Inflammatory macrophage treated with lipopolysaccharide for 4 hours (primary cell): ENCODE measurements at places on chromosomes 11 and 22.

DNA sequence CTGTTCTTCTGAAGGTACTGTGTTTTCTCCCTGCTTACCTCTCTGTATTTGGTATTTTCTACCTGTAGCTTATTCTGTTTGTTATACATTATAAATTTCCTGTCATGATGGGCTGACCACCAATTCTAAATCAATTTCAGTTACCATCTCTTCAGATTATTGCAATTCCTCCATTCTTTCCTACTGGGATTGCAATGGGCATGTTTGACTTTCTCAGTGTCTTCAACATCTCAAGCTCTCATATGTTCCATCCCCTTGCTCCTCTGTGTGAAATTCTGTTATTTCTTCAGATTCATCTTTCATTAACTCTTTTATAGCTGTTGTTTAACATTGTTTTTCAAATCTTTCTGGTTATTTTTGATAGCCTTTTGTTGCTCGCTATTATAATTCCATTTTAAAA is 15.5 kb upstream of the C22orf39 start:
- no peak for DNase-seq

- DNase-seq: no peak
Observed at GRCh38 chr22:46579751-46580449, 40.3 kb upstream of the GRAMD4 start.

GRCh38 chr22:41987276-41987675 is 11.3 kb upstream of the WBP2NL start:
- no peak for DNase-seq

DNA sequence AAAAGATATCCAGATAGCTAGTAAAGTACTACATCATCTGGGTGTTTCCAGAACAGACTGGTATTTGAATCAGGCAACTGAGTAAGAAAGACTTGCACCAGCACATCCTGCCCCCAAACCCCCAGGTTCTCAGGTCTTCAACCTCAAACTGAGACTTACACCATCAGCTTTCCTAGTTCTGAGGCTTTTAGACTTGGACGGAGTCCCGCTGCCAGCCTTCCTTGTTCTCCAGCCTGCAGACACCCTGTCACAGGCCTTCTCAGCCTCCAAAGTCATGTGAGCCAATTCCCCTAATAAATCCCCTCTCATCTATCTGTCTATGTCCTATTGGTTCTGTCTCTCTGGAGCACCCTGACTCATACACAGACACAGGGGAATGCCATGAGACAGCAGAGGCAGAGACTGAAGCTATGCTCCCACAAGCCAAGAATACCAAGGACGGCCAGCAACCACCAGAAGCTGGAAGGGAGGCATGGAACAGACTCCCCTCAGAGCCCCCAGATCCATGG is 10.9 kb downstream of the SMCO4 start:
- no peak for DNase-seq

DNA sequence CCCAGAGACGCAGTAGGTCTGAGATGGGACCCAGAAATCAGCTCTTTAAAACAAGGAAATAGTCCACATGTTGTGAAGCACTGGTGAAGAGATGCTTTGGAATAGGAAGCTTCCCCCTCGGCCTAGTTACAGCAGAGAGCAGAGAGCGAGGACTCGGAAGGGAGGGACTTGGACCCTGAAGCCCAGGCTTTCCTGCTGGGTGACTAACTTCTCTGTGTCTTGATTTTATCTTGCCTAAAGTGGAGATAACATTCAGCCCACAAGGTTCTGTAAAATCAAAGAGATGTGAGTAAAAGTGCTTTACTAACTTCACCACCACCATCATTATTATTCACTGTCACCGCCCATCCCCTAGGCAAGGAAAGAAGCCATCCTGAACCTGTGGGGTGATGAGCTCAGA is 58.4 kb downstream of the THAP12 start:
- no peak for DNase-seq

- no peak for DNase-seq
Observed at GRCh38 chr11:21415606-21416005, 746.2 kb downstream of the NELL1 start.

- no peak for DNase-seq
Observed at GRCh38 chr11:87394924-87395323, 357.2 kb downstream of the TMEM135 start.

GRCh38 chr11:120577624-120578363 is 66.2 kb downstream of the GRIK4 start:
- DNase-seq: no peak

DNA sequence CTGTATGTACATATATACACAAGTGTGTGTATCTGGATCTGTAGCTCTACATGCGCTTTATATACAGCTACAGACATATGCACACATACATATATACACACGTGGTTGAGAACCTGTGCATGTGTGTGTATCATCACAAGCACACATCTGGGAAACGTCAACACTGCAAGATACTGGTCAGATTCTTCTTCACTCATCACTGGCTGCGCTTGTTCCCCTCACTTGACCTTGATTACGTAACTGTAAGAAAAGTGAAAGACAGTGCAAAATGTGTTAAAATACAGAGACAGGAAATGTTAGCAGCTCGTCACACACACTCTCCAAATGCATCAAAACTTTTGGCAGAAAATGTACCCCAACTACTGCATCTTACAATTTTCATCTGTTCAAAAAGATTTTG is 51.9 kb upstream of the MN1 start:
- peak; percentile 55 for DNase-seq

DNA sequence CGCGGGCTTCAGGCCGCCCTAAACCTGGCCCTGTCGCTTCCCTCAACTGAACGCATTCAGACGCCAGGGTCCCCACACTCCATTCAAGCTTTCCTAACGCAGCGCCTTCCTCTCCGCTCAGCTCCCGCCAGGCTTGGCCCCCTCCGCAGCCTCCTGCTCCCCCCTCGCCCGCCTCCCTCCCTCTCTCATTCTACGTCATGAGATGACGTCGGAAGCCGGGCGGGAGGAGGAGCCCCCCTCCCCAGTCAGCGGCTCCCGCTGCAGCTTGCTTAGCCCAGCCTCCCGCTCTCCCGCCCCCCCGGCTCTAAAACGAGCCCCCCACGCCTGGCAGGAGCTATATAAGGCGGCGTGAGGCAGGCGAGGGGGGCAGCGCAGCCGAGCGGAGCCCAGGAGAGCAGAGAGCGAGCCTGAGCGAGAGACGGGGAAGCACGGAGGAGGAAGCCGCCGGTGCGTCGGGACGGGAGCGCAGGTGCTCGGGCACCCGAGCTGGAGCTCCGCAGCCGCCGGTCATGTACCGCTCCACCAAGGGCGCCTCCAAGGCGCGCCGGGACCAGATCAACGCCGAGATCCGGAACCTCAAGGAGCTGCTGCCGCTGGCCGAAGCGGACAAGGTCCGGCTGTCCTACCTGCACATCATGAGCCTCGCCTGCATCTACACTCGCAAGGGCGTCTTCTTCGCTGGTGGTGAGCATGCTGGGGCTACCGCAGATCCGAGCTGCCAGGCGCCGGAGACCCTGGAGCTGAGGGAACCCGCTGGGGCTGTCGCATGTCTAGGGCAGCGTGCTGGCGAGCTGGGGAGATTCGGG is at the start of gene NPAS4:
Gene NPAS4, plus strand, starts transcription at position 365 of the 806 bp plus-strand sequence. Its CDS starts 145 bp downstream, at position 510.
- no peak for DNase-seq

GRCh38 chr11:12914400-12914912 is 94.7 kb upstream of the RASSF10 start:
- DNase-seq: no peak

DNA sequence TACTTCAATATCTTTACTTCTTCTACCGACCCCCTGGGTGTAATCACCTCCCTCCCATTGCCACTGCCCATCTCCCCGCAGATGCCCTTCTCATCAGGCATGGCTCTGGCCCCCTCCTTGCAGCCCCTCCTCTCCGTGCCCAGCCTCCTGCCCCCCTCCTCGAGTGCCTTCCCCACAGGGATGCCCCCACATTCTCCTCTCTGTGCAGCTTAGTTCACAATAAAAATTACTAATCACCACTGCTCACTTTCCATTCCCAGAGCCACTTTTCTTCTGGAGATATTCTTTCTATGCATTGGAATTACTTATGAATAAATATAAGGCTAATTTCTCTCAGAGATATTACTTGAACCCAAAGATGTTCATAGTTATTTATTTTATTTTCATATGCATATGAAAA is 22.1 kb downstream of the IFITM10 start:
- no peak for DNase-seq

GRCh38 chr22:31738566-31738965 is 11.4 kb downstream of the PRR14L start:
- DNase-seq: no peak

DNA sequence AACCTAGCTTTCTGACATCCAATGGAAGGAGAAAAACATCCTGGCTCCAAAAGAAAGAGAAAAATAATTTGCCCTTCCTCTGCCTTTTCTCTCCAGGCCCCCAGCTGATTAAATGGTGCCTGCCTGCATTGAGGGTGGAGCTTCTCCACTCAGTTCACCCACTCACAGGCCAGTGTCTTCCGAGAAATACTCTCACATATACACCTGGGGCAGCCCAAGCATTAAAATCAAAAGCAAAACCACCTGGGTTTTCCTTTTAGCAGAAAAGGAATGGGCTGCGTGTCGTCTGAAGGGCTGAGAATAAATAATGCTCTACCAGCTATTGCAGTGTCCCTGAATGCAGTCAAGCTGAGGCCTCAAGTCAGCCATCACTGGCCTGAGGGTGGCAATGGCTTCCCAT is 1143.8 kb upstream of the TENM4 start:
- no peak for DNase-seq

GRCh38 chr22:45585437-45585755 is 82.7 kb downstream of the FBLN1 start:
- no peak for DNase-seq

- peak; percentile 31 for DNase-seq
Observed at GRCh38 chr11:1310772-1311468, 1.5 kb upstream of the TOLLIP start.

GRCh38 chr11:62020661-62021060 is 53.2 kb upstream of the FTH1 start:
- peak; percentile 95 for DNase-seq

DNA sequence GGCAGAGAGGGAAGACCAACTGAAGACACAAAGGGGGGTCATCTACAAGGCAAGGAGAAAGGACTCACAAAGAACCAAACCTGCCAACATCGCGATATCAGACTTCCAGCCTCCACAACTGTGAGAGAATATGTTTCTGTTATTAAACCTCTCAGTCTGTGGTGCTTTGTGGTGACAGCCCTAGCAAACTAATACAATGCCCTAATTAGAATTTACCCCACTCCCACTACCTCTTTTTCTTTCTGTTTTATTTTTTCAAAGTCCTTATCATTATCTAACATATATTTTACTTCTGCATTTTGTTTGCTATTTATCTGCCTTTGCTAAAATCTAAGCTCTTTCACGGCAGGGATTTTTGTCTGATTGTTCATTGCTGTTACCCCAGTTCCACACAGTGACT is 2.5 kb upstream of the OR52D1 start:
- no peak for DNase-seq

- no peak for DNase-seq
Observed at GRCh38 chr22:29442976-29443375, 4.6 kb downstream of the RFPL1 start.

GRCh38 chr11:23765682-23766252 is 731.1 kb upstream of the LUZP2 start:
- no peak for DNase-seq

DNA sequence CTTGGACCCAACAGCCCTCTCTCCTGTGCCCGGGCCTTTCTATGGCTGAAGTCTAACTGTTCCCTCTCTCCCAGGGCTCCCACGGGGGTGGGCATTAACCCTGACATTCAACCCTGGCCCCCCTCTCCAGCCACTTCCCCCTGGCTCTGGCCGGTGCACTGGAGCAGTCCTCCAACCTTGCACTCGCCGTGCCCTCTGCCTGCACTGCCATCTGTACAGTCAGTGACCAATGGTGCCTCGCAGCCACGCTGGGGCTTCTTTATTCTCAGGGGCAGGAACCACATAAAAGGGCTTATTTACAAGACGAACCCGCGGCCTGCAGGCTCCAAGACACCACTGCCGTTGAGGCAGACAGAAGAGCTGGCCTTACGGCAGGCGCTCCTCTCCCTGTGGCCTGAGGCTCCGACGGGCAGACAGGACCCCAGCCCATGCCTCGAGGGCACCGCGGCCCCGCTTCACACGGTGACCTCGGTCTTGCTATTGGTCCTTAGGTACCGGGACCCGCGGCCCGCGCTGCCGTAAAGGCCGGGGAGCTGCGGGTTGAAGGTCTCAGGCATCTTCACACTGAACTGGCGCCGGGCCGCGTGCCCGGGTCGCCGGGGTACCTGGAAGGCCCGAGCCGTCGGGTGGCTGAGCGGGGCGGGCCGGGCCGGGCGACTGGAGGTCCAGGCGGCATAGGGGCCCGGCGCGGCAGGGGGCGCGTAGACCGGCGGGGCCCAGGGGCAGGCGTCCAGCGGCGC is 5.4 kb downstream of the SHISA8 start:
- DNase-seq: no peak

DNA sequence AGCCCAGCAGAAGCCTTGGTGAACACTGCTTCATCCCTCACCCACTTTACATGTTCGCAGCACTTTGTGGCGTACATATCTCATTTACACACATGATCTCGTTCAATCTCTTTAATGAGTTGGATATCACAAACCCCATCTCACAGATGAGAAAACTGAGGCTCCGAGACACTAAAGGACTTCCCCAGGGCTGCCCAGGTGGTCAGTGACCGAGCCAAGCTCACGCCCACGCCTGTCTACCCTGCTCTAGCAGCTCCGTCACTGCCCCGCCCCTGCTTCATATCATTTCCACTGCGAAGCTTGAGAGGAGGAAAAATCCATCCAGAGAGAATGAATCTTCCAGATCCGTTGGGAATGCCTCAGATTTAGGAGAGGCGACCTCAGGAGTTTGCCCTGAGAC is 11.8 kb upstream of the DSCAML1 start:
- no peak for DNase-seq

DNA sequence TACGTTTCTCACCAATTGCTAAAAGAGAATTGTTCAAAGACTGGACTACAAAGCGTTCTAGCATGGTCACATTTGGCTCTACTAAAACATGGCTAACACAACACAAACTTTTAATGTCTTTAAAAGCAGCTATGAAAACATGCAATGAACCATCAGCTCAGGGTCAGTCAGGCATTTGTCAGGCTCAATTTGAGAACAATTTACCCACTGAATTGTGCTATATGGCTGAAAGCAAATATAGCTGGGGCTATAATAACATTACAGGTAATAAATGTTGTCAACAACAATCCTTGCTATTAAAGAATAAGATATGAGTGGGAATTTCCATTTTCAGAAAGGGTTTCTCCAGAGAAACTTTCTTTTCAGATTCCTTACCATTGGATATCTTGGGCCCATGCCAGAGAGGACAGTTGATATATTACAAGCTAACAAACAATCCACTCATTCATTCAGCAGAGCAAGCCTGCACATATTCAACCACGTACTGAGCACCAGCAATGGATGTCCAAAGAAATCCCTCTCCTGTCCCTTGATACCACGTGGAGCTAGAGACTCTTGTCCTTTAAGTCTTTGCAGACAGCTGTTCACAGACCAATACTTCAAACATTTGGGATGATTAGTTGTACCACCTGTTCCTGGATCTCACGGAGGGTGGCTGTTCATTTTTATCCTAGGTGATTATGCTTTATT is 82.5 kb upstream of the DDI1 start:
- DNase-seq: no peak

GRCh38 chr11:131549770-131550169 is 179.4 kb downstream of the NTM start:
- DNase-seq: no peak
